WERI-Rb-1 (cell line): ENCODE measurements at places on chromosomes 2 and 18.

DNA sequence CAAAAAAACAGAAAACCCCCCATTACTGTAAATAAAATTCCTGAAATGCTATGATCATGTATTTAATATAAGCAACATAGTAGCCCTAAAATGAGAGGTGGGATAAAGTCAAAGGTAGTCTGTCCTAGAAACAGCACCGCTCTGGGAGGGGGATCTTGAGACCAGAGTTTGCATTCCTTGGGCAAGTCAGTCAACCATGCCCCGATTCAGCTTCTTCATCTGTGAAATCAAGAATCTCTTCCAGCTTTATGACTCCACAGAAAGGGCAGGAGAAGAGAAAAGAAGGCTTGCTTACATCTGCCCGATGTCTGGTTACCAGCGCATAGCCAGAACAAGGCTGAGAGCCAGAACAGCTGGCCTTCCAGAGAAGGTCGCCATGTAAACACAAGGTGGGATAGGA lies 2.1 kb upstream of the FBLN7 start:
- no peak for DNase-seq

DNA sequence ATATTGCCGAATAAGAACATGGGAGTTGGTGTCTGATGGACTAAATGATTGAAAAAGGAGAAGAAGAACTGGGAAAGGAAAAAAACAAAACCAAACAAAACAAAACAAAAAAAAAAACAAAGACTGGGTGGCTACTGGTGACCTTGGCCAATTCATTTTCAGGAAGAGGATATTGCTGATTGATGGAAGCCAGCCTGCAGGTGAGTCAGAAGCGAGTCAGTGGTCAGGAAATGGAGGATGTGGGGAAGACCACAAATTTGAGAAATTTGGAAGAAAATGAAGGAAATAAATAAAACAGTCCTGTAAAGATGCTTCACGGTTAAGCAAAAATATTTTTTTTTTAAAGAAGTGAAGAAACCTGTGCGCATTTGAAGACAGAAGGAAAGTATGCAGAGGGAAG lies 296.9 kb downstream of the ZNF521 start:
- no peak for DNase-seq

DNA sequence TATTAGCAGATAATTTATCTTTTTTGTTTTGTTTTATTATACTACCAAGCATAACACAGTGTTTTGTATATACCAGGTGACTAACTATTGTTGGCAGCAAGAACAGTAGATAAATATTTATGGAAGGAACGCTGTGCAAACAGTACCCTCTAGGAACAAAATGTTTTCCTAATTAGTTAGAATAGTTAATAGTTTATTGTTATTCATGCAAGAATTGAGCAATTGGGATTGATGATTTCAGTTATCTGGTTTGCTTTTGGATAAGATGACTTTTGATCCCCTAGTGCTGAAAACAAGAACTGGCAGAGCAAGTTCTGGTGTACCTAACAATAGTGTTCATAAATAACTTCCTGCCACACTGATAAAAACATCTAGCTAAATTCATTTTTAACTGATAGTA lies 323.3 kb downstream of the TGIF1 start:
- DNase-seq: no peak

DNA sequence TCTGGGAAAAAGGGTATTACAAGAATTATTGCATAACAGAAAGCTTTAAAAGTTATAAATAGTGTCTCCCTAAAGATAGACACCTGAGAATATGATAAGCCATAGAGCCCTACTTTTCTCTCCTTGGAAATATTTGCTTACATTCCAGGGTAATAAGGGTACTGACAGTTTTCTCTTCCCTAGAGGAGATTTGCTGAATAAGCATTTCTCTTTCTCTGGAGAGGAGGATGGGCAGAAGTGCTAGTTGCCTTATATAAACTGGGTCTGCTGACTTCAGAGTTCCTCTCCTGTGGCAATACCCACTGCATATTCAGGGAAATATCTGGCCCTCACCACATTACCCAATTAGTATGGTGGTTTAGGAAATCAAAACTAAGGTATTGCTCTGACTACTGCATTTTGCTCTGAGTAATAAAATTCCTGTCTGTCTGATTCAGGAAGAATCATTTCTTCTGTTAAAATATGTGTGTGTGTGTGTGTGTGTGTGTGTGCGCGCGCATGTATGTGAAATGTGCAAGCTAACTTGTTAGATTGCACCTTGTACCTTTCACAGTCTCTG lies 1391.3 kb downstream of the DSC3 start:
- no peak for DNase-seq

GRCh38 chr2:53202063-53202462 lies 565.5 kb upstream of the CHAC2 start:
- DNase-seq: no peak

- no peak for DNase-seq
Measured at GRCh38 chr18:79915161-79916127, 36.0 kb downstream of the SLC66A2 start.
